Nephron progenitor cell (in vitro differentiated cells): ENCODE measurements at places on chromosomes 16 and 17.

DNA sequence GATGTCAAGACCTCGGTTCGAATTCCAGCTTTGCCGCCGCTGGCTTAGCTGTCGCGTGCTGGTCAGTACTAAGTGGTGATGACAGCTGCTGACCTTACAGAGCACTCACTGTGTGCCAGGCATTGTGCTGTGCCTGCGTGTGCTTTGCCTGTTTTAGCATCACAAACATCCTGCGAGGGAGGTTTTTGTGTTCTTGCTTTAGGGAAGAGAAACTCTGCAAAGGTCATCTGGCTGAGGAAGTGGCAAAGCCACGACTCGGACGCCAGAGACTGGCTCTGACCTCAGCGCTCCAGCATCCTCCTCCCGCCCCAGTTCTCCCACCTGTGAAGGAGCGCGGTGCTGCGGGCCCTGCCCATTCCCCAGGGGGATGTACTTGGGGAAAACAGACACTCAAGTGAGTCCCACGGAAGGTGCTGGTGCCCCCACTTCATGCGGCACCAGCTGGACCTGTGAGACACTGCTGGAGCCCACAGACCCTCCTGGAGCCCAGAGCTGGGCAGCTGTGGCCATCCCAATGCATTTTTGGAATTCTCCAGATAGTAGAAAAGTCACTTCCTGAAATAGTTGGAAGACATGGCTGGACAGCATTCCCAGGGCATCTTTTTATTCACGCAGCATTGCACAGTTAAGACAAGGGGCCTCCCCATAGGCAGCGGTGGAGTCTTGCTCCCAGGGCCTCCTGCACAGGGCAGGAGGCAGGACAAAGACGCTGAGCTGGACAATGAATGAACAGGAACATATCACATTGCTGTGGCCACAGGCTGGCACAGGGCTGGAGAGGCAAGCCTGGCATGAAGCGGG lies 20.0 kb upstream of the HERPUD1 start:
- peaks cover 68% of the 10 kb centered on the region for H3K4me1 ChIP-seq
- H3K27me3 ChIP-seq = peaks cover 6% of the 10 kb centered on the region
- DNase-seq = no peak
- peak overlapping the region; percentile 37 for H3K4me3 ChIP-seq

DNA sequence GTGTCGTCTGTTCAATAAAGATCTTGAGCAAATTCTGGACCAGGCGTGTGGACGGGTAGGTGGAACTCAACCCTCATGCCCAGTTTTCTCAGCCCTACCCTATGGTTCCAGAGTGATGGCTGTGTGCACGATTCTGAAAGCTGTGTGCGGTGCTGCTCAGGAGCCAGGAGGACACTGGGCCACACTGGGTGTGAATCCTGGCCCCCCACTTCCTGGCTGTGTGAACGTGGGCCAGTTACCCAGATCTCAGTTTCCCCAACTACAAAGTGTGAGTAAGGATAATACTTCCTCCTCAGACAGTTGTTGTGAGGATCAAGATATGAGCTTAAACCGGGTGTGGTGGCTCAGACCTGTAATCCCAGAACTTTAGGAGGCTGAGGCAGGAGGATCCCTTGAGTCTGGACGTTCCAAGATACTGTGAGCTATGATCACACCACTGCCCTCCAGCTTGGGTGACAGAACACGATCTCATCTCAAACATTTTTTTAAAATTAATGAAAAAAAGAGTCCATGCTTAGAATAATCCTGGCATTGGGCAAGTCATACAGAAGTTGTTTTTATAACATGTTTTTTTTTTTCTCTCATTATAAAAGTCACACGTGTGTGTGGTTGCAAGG lies 14.7 kb upstream of the MPRIP start:
- DNase-seq = no peak
- H3K36me3 ChIP-seq = no peaks in the 10 kb centered on the region
- H3K27me3 ChIP-seq = peaks cover 8% of the 10 kb centered on the region
- no peak overlapping the region for H3K4me3 ChIP-seq
- H3K4me1 ChIP-seq = peaks cover 55% of the 10 kb centered on the region

DNA sequence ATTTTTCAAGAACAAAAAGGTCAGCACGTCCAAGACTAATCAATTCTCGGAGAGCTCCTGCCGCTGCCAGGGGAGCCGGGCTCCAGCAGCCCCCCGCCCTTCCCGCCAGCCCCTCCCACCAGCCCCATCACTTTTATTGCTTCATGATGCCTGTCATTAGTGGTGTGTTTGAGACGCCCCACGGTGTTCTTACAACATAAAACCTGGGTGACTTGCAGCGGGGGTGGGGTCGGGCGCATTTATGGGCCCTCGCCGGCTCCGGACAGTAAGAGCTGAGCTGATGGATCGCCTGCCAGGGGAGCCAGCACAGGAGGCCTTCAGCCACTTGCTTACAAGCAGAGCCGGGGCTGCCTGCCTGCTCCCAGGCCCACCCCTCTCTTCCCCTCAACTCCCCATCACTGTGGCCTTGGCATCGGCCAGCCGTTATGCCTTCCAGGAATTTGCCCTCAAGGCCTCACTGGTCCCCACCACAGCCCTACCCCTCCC lies 82.9 kb upstream of the CBX4 start:
- H3K27ac ChIP-seq = no peak overlapping the region
- H3K36me3 ChIP-seq = no peaks in the 10 kb centered on the region
- DNase-seq = peak; percentile 71

DNA sequence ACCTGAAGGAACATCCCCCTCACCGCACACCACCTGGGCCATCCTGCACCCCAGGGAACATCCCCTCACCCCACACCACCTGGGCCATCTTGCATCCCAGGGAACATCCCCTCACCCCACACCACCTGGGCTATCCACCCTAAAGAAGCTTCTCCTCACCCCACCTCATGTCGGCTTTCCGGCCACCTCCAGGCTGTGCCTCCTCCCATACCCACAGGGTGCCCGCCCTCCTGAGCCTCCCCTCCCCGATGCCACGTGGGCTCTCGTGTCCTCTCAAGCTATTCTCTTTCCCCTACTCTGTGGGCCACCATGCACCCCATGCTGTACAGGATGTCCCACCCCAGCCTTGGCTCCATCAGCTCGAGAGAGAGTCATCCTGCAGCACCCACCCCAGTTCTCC lies 18.0 kb downstream of the MYLK3 start:
- no peaks in the 10 kb centered on the region for H3K4me1 ChIP-seq
- no peak overlapping the region for H3K4me3 ChIP-seq
- no peak overlapping the region for H3K27ac ChIP-seq
- no peak for DNase-seq
- H3K36me3 ChIP-seq = no peaks in the 10 kb centered on the region

DNA sequence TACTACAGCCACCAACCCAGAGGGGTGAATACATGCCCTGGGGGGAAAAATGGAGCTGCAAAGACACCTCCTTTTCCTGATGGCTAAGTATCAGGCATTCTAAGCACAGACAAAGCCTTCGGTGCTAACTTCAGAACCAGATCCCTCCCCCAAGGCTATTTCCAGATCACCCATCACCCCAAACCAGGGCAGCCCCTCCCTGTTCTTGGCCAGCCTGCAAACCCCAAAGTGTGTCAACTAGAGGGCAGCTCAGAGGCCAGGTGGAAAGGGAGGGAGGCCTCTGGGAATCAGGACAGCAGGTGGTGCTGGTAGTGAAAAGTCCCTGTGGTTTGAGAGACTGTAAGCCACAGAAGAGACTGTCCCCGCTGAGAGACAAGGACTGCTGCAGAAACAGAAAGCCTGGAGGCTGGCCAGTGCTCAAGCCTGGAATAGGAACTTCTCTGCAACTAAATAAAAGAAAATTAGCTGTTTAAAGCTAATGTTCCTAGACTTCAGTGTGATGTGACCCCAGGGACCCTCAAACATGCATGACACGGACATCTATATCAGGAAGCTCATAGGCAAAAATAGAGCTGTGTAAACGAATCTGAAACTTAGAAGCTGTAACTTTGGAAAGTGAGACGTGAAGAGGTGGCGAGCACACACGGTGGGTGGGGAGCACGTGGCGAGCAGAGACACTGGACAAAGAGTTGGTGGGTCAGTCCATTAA lies 9.1 kb downstream of the TUBG1 start:
- peak; percentile 19 for DNase-seq
- H3K4me1 ChIP-seq = peaks cover 12% of the 10 kb centered on the region
- no peak overlapping the region for H3K4me3 ChIP-seq
- peak overlapping the region; percentile 57 for H3K27ac ChIP-seq
- H3K36me3 ChIP-seq = peaks cover 23% of the 10 kb centered on the region
- H3K27me3 ChIP-seq = no peaks in the 10 kb centered on the region

- no peaks in the 10 kb centered on the region for H3K27me3 ChIP-seq
- peak overlapping the region; percentile 95 for H3K27ac ChIP-seq
- H3K36me3 ChIP-seq = no peaks in the 10 kb centered on the region
- no peak overlapping the region for H3K4me3 ChIP-seq
- DNase-seq = no peak
These were observed 10.0 kb downstream of the CYBC1 start for GRCh38 chr17:82440469-82440981.

DNA sequence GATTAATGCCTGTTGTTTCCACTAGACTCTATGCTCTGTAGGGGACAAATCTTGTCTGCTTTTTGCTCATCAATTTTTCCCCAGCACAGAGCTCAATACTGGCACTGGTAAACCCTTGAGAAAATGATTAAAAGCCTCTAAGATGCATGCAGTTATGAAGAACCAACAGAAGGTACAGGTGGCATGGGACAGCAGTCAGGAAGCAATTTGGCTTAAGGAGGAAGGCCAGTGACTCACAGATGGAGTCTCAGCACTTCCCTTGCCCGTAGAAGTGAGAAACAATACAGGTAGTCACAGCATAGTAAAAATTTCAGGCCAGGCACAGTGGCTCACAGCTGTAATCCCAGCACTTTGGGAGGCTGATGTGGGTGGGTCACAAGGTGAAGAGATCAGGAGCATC lies 504.7 kb upstream of the RBFOX1 start:
- H3K36me3 ChIP-seq = no peaks in the 10 kb centered on the region
- no peak overlapping the region for H3K4me3 ChIP-seq
- no peak for DNase-seq
- peaks cover 16% of the 10 kb centered on the region for H3K4me1 ChIP-seq
- H3K27ac ChIP-seq = no peak overlapping the region

- H3K36me3 ChIP-seq = peaks cover 45% of the 10 kb centered on the region
- no peaks in the 10 kb centered on the region for H3K4me1 ChIP-seq
- no peak for DNase-seq
These were observed 26.8 kb downstream of the COG4 start for GRCh38 chr16:70496513-70496912.

- H3K36me3 ChIP-seq = peaks cover 21% of the 10 kb centered on the region
- H3K4me1 ChIP-seq = peaks cover 3% of the 10 kb centered on the region
- DNase-seq = no peak
- H3K27ac ChIP-seq = no peak overlapping the region
- H3K4me3 ChIP-seq = no peak overlapping the region
- peaks cover 4% of the 10 kb centered on the region for H3K27me3 ChIP-seq
These were observed 111.7 kb upstream of the COX10 start for GRCh38 chr17:13957636-13958035.

DNA sequence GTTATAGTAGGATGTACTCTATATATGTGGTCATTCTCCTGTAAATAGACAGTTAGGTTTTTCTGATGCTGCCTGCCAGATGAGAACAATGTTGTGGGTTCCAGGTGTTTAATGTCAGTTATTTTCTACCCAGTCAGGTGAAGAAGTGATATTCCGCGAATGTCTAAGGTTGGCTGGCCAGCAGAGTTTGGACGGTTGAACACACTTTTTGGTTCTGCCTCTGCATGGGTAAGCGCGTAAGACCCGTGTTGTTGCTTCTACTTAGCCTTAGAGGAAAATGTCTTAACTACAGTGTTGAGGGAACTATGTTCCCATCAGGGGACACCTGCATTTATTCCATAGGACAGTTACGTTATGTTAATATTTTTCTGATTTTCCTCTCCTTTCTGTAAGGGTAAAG lies 162.6 kb downstream of the MAP2K6 start:
- peaks cover 64% of the 10 kb centered on the region for H3K4me1 ChIP-seq
- H3K36me3 ChIP-seq = no peaks in the 10 kb centered on the region
- no peak overlapping the region for H3K27ac ChIP-seq
- no peak for DNase-seq
- no peak overlapping the region for H3K4me3 ChIP-seq
- H3K27me3 ChIP-seq = peaks cover 17% of the 10 kb centered on the region
